ENCODE measurements at places on chromosomes 6 and 20.

DNA sequence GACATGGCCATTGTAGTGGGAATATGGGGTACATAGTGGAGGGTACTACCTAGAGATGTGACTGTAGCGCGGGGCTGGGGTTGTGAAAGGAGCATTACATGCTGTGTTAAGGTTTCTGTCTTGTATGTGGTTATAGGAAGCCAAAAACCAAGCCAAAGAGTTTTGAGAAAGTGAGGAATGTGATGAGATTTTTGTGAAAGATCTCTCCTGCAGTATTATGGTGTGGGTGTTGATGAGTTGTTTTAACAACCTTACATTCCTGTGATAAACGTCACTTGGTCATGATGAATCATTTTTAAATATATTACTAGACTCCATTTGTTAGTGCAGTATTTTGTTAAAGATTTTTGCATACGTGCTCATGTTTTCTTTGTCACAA lies 48.9 kb downstream of the ZFAND3 start:
- DNase-seq = no peak

- no peak for DNase-seq
Observed at GRCh38 chr20:18802012-18802634, 11.5 kb upstream of the SCP2D1 start.

GRCh38 chr6:44980841-44981240 lies 347.3 kb upstream of the RUNX2 start:
- no peak for DNase-seq

DNA sequence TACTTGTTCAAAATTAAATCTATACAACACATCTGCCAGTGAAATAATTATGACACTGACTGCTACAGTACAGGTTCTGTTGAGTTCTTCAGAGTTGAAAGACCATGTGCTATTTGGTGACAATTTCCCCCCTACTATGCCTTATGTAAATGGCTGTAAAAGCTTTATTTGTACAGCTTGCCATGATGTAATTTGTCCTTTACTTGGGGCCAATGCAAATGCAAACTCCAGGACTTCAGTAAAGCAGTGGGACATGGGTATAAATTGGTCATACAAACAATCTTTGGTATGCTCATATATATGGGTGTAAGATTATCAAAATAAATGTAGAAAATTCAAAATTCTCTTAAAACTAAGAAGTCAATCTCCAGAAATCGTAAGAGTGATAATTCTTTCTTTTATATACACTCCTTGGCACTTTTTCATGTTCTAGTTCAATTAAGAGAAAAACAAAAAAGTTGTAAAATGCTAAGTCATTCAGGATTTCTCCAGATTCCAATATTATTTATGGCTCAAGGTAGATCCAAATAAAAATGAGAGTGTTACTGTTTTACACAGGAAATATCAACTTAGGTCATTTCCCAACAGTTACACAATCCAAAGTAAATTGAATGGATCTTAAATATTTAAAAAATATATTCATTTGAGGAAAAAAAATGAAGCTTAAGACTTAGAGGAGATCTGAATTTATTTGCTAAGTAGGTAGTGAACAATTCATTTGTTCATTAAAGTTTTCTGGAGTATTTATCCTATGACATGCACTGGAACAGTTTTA lies 1310.5 kb upstream of the CITED2 start:
- DNase-seq = no peak

DNA sequence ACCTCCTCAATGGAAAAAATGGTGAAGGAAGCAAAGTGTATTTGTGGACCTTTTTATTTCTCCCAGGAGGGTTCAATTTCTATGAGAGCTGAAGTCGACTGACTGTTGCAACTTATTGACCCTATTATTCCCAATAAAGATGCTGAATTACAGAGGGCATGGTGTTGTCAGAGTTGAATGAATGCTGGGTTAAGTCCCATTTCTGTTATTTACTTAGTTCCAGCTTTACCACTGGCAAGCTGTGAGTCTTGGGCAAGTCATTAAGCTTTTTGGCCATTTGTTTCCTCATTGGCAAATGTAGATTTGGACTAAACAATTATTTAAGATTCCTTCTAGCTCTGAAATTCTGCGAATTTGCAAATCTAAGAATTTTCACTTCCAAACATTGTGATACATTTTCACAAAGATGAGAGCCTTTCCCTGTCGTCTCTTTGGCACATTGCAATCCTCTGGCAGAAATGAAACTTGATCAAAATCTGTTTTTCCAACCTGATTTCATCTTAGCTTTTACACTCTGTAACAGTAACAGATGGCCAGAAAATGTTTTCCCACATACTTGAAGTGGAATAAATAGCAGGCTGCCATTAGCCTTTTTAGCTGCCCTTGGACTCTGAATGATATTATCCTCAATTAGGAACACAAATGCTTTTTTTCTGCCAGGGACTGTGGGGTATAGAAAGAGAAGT lies 21.3 kb downstream of the BLTP3A start:
- DNase-seq = no peak
